Cardiac fibroblast (primary cell): ENCODE measurements at places on chromosomes 5 and 9.

- peak; percentile 78 for DNase-seq
Measured at GRCh38 chr5:80481019-80481893, 6.6 kb upstream of the FAM151B start.

DNA sequence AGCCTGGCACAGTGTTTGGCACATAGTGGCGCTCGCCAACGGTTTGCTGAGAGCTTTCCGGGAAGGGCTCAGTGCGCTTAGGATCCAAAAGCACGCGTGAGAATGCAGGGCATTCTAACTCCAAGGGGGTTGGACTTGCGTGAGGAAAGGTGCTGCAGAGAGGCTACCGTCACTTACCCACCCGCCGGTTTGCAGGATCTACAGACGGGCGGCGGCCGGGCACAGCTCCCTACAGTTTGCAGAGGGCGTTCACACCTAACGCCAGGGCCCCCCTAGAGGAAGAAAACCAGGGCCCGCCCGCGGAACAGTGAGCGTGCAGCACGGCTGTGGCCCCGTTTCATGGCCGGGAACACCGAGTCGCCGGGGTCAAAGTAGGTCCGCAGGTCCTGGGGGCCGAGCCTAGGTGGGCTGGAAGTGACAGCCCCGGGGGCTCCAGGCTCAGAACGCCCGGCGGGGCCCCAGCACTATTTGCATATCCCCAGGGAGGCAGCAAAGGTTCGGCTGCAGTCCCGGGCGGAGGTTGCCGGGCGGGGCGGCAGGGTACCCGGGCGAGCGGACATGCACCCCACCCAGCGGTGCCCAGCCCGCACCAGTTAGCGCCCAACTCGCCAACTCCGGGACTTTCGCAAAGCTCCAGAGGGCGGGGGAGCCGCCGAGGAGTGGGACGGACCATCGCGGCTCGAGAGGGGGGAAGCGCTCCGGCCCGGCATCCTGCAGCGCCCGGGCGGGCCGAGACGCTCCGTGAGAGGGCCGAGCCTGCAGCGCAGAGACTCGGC, 526 bp upstream of the GALNT10 start:
- peak; percentile 76 for DNase-seq

- no peak for DNase-seq
Measured at GRCh38 chr5:74482523-74482922, 158.0 kb downstream of the ENC1 start.

DNA sequence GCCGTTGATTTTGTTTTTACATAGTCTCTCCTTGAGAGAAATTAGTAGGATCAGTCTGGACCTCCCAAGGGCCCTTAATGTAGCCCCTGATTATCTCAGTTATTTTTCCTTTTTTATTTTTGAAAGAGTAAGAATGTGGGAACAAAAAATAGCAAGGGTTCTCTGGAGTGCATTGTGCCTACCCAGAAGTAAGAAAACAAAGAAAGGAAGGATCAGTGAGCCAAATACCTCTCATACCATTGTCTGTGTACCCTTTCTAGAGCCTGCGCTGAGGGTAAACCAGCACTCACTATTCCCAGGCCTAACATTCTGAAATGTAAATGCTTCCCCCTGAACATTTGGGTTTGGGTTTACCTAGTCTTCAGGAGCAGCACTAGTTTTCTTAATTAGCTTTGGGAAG, 213.0 kb upstream of the TARS1 start:
- peak; percentile 12 for DNase-seq

GRCh38 chr9:134399435-134400056, 73.3 kb downstream of the RXRA start:
- peak; percentile 55 for DNase-seq

DNA sequence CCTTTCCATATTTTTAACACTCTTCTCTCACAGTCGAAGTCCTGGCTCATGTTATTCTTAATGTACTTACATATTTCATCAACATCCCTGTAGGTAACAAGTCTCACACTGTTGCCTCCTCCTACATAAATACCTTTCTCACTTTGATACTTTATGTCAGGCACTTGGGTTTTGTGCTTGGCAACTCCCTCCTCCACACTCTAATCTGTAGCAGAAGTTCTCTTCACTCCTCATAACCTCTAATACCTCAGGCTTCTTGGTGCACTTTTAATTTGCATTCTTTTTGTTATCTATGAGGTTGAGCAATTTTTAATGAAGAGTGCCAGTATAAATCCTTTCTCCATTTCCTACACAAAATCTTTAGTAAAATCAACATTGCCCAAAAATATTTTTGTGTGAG, 24.1 kb upstream of the ARRDC3 start:
- DNase-seq, result no peak

- DNase-seq, result no peak
Measured at GRCh38 chr5:179328291-179328690, 17.0 kb downstream of the ADAMTS2 start.

DNA sequence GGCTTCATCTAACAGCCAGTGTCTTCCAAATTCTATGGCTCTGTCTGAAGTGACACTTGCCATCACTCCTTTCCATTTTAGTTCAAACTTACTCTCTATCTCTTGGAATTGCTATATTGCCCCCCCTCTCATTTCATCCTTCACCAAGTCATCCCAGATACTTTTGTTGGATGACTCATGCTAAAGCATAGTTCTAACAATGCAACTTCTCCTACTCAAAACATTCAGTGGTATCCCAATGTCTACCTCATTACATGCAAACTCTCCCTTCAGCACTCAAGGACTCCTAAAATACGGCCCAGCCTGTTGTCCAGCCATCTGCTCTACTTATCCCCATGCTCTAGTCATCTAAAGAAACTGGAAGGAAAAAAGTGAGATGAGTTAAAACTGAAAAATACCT, 171.6 kb downstream of the RASEF start:
- DNase-seq, result peak; percentile 45

DNA sequence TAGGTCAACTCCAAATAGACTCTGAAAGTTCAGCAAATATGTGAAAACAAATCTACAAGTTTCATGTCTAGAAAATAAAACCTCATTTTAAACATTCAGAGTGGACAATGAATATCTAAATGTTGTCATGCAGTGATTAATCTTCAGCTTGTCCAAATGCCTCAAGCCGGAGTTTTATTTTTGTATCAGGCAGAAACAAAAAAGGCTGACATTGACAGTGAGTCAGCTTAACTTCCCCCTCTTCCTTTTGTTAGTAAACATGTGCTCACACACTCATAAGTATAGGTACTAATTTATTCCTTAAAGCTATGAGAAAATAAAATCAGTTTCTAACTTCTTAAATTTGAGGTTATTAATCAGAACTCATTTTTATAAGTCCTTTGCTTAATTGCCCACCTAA, 467.9 kb upstream of the DAB2 start:
- peak; percentile 81 for DNase-seq

- DNase-seq, result peak; percentile 45
Measured at GRCh38 chr9:121958530-121958929, 134.6 kb downstream of the TTLL11 start.

DNA sequence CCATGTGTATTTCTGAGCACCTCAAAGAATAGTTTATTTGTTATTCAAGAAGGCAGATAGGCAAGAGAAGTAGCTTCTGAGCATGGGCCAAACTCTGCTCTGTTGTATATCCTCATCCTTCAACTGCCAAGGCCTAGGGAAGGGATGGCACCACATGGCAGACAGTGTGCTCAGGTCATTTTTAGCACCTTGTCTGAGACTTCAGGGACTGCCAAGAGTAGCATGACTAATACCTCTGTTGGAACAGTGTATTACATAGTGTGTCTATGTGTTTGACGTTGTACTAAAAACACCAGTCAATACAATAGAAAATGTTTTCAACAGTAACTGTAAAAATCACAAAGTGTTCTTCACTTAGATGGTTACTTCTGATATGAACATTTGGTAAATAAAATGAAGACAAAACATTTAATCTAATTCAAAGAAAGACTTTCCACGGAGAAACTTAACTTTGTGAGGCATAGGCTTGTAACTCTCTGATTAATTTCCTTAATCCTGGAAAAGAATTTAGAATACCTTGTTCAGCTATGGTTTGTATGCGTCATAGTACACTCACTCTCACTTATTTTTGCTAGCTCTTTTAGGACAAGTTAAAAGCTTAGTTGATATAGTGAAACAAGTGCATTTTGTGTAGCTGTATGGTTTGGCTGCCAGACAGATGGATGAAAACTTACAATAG, 318.4 kb upstream of the RIOK2 start:
- DNase-seq, result no peak

GRCh38 chr9:26579056-26579455, 313.5 kb downstream of the CAAP1 start:
- DNase-seq, result no peak

DNA sequence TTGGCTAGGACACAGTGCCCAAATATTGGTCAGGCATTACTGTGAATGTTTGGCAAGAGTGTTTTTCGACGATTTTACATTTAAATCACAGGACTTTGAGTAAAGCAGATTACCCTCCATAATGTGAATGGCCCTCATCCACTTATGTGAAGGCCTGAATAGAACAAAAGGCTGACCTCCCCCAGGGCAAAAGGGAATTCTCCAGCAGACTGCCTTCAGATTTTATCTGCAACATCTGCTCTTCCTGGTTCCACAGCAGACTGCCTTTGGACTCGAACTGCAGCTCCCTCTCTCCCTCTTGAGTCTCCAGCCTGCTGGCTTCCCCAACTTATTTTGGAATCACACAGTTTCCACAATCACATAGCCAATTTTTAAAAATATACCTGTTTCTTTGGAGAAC, 7.1 kb upstream of the TMEM215 start:
- no peak for DNase-seq

- DNase-seq, result no peak
Measured at GRCh38 chr5:86862093-86862492, 244.4 kb downstream of the COX7C start.

- no peak for DNase-seq
Measured at GRCh38 chr9:75997206-75997605, 106.7 kb downstream of the PCSK5 start.

GRCh38 chr5:124524552-124525232, 221.7 kb downstream of the ZNF608 start:
- no peak for DNase-seq

- DNase-seq, result peak; percentile 20
Measured at GRCh38 chr5:114412510-114413171, 50.8 kb downstream of the KCNN2 start.

DNA sequence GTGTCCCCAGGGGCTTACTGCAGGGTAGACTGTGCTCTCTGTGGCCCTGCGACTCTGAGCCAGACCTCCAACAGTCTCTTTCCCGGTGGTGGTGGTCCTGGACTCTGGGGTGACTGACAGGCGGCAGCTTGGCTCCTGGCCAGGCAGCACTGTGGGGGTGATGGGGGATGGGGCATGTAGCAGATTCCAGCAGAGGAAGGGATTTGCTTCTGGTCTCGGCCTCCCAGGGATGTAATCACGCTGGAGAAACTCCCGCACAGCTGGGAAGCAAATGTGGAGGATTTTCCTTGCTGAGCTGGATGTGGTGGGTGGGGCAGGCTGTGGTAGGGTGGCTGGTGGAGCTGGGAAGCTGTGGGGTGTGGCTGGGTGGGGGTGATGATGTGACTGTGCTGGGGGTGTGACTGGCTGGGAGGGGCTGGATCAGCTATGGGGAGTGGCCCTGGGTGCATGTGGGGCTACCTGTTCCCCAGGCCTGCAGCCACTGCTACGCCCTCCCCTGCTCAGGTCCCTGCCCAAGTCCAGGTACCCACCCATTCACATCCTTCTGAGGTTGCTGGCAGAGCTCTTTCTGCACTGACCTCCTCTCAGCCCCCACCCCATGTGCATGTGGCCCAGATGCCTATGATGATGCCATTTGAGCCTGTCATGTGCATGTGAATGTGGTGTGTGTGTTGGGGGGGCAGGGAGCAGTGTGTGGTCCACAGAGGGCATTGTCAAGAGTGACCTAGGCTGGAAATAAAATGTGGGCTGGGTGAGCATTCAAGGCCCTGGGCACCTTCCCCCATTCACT, 3.8 kb downstream of the NDST1 start:
- DNase-seq, result peak; percentile 55
